Stimulated activated CD4-positive, alpha-beta T cell treated with anti-CD3 and anti-CD28 coated beads, Interleukin-4, amount 100 ng/mL, for 48 hours (primary cell): ENCODE measurements at places on chromosomes 5 and 9.

DNA sequence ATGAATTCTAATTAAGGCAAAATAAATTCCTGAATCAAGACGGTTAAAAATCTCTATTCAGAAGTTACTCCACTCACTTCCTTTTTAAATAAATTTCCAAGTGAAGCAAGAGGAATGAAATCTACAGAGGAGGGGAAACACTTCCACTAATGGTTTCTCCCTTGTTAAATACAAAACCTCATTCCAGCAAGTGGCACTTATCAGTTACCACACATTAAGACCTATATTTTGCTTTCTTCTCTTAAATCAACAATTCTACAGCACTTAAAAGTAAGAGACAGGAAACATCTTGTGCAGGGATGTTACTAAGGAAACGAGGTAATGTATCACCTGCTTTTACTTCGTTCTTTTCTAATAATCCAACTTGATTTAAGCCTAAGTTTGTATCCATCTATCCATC lies 172.6 kb downstream of the RAPGEF6 start:
- no peak for DNase-seq

GRCh38 chr5:115132465-115132864 lies 37.2 kb downstream of the TRIM36 start:
- DNase-seq: no peak

GRCh38 chr9:21502586-21502985 lies 20.5 kb upstream of the IFNE start:
- DNase-seq: no peak

GRCh38 chr9:272251-273213 lies 57.9 kb downstream of the DOCK8 start:
- DNase-seq: peak; percentile 63

GRCh38 chr5:172647352-172648012 lies 6.4 kb downstream of the NEURL1B start:
- DNase-seq: no peak

DNA sequence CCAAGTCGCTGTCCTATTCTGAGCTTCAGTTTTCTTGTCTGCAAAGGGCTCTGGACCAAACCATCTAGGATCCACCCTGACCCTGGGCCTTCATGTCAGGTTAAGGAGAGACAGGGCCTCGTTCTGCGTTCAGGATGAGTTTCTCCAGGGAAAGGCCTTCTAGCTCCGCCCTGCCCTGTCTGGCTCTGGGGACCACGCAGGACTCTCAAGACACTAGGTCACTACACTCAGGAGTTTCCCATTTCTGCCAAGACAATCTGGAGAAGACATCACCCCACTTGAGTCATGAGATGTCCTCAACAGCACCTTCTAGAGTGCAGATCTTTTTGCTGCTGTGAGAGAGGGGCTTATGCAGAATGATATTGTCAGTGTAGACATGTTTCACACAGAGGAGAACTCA lies 53.2 kb upstream of the KCNMB1 start:
- no peak for DNase-seq

- DNase-seq: no peak
These were observed 113.0 kb downstream of the PAM start for GRCh38 chr5:102867992-102868662.

DNA sequence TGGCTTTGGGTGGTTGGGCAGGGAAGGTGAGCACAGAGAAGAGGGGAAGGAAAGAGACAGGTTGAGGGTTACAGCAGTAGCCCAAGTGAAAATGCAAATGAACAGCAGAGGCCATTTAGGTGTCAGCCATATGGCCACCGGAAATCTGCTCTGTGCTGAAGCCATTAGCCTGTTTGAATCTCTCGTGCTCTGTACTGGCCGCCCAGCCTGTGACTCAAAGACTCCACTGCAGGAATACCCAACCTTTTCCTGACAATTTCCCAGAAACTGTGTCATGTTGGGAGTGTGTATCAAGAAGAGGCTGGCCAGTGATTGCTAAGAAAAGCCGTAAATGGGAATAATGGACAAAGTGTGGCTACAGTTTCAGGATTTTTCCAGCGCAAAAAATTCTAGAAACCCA lies 35.9 kb upstream of the RAI14 start:
- DNase-seq: no peak

DNA sequence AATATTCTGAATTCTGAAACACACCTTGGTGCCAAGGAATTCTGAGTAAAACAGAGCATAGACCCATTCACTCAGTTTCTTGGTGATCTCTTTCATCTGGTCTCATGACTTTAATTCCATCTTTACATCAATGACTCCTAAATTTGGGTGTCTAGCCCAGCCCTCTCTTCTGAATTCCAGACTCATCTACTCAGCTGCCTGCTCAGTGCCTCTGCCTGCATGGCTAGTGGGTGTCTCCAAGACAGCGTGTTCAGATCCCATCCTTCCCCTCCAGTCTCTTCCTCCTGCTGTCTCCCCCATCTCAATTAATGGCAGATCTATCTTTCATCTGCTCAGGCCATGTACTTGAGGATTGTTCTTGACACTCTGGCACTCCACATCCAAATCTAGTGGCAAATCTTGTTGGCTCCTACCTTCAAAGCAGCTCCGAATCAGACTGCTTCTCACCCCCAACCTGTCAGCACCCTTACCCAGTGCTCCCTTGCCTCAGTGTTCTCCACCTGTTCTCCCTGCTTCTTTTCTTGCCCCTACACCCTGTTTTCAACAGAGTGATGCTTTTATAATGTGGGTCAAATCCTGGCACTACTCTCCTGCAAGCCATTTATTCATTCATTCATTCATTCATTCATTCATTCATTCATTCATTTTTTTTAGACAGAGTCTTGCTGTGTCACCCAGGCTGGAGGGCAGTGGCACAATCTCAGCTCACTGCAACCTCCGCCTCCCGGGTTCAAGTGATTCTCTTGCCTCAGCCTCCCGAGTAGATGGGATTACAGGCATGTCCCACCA lies 5.3 kb downstream of the CAVIN4 start:
- no peak for DNase-seq

DNA sequence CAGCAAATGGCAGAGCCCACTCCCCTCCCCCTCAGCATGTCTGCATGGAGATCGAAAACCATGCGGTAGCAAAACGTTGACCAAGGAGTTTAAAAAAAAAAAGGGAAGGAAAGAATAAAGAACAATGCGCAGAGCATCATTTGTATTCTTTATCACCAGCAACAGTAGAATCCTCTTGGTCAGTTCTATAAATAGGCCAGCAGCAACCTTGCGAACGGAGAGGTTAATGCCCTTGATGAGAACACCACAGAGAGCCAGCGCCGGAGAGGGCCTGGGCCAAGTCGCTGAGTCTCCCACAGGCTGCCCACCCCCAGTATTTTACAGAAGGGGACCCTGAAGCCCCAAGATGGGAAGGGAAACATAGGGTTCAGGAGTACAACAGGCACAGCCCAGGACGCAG lies 22.7 kb downstream of the WHRN start:
- DNase-seq: no peak
